Stimulated activated CD4-positive, alpha-beta T cell treated with anti-CD3 and anti-CD28 coated beads, Interleukin-1b, Interleukin-23, amount 100 ng/mL, for 4 hours (primary cell): ENCODE measurements at places on chromosomes 11 and 22.

- no peak for DNase-seq
These were observed 81.6 kb downstream of the LRRC4C start for GRCh38 chr11:41377709-41378394.

GRCh38 chr22:20979243-20979809 lies 2.8 kb upstream of the LZTR1 start:
- peak; percentile 56 for DNase-seq

- no peak for DNase-seq
These were observed 35.1 kb upstream of the SUSD2 start for GRCh38 chr22:24146194-24146616.

DNA sequence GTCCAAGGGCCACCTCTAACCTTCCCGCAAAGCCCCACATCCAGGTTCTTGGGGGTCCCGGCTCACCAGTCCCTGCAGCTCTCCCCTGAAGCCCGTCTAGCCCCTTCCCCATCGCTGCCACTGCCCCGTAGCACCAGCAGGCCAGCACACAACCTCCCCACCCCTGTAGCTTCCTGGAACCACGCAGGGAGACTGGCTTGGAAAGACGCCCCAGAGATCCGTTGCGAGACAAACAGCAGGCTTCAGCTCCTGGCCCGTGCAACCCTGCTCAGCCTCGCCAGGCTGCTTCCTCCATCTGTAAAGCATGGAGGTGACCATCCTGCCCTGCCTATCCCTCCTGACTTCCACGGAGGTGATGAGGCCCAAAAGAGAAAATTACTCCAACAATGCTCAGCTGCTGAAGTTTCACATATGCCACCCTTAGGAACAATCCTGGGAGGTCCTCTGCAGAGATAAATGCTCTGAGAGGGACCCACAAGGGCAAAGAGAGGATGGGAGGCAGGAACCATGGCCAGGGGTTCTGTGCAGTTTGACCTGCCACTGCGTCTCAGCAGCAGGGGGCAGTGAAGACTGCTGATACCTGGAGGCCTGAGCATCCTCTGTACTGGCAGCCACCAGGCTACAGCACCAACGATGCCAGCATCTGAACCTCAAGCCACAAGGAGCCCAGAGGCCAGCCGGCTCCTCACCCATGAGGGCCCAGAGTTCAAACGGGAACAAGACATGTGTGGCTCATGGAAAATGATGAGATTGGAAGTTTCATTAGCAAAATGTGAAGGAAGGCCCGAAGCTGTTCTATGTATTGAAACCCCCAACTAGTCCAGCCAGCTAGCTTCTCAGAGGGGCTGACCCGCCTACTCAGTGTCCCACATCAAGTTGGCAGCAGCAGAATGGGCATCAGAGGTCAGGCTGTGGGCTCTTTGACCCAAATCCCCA lies 16.1 kb downstream of the DGCR2 start:
- peak; percentile 18 for DNase-seq

- no peak for DNase-seq
These were observed 16.4 kb downstream of the IL17REL start for GRCh38 chr22:49996119-49996517.

- DNase-seq: no peak
These were observed 15.8 kb downstream of the BLID start for GRCh38 chr11:122100037-122100755.

DNA sequence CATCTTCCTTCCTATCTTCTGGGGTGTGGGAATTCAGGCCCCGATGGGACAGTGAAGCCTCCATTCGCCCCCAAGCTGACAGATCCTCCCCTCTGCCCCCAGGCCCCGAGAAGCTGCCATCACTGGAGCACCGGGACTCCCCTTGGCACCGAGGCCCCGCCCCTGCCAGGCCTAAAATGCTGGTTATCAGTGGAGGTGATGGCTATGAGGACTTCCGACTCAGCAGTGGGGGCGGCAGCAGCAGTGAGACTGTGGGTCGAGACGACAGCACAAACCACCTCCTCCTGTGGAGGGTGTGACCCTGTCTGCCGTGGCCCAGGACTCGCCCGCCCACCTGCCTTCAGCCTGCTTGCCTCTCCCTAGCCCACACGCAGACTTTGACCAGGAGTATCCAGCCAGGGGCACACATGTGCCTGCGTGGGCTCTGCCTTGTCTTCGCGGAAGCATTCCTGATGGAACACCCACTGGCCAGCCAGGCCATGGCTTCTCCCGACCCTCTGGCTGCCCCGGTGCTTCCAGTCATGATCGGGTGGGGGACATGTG lies 8.6 kb upstream of the RELT start:
- DNase-seq: no peak

- DNase-seq: no peak
These were observed 5.3 kb downstream of the LGALS12 start for GRCh38 chr11:63511048-63511748.

DNA sequence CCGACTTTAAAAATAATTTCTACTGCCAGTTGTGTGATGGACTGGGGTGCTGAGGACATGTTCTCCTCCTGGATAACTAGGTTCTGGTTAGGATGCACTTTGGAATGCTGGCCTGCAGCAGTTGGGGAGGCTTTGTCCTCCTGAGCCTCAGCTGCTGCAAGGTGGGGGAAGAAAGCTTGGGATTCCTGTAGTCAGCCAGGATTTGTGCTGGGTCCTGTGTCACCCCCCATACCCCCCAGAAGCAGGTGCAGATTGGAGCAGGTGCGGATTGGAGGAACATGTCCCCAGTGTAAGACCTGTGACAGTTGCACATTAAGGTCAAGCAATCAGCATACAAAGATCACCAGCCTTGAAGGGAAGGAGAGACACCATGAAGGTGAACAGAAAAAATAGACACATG lies 51.1 kb downstream of the MED15 start:
- no peak for DNase-seq

- no peak for DNase-seq
These were observed 88.2 kb upstream of the BLID start for GRCh38 chr11:122204206-122204605.

DNA sequence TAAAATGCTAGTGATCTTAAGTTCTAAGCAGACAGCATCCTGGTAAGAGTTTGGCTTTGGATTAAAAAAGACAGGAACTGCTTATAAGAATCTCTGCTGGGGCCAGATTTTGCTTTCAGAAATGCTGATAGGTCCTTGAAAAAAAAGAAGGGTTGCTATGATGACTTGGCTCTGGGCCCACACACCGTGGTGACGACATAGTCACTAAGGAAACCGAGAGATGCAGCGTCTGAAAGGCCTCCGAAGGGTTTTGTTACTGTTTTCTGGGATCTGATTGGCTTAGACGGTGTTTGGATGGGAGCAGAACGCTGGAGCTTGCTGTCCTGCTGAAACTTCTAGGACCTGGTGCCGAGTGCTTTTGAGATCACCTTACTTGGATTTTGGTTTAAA lies 8.4 kb downstream of the FAM118A start:
- DNase-seq: peak; percentile 72

- DNase-seq: no peak
These were observed 60.2 kb downstream of the PDE2A start for GRCh38 chr11:72613977-72614376.

GRCh38 chr11:87455180-87455579 lies 417.4 kb downstream of the TMEM135 start:
- DNase-seq: no peak

GRCh38 chr11:30653606-30654005 lies 67.5 kb upstream of the MPPED2 start:
- DNase-seq: no peak

DNA sequence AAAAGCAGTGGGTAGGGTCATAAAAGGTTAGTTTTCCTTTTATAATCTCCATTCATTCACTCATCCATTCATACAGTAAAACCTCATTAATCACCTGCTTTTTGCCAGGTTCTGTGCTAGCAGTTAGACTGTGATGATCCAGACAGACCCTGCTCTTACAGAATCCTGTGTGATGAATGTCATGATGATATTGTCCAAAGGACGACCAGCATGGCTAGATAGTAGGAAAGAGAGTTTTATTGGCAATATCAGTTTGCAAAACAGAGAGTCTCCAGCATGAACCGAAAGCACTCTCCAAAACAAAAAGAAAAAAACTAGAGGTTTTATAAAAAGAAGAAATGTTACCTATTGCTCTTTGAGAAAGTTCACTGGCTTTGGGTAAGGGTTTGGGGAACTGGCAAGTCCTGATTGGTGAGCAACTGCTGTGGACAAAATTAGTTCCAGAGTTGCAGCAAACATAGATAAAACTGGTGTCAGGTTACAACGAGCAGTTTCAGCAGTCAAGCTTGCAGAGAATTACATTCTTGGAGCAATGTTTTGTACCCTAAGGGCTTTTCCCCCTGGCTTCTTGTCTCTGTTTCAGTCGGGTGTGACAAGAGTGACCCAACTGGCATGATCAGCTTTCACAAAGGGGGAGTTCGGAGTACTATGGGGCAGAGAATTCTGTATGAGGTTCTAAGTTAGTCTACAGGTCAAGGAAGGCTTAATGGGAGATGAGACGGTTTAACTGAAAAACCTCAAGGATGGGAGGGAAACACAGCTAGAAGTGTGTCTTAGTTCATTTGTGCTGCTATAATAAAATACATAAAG lies 58.3 kb downstream of the HSD17B12 start:
- DNase-seq: no peak

DNA sequence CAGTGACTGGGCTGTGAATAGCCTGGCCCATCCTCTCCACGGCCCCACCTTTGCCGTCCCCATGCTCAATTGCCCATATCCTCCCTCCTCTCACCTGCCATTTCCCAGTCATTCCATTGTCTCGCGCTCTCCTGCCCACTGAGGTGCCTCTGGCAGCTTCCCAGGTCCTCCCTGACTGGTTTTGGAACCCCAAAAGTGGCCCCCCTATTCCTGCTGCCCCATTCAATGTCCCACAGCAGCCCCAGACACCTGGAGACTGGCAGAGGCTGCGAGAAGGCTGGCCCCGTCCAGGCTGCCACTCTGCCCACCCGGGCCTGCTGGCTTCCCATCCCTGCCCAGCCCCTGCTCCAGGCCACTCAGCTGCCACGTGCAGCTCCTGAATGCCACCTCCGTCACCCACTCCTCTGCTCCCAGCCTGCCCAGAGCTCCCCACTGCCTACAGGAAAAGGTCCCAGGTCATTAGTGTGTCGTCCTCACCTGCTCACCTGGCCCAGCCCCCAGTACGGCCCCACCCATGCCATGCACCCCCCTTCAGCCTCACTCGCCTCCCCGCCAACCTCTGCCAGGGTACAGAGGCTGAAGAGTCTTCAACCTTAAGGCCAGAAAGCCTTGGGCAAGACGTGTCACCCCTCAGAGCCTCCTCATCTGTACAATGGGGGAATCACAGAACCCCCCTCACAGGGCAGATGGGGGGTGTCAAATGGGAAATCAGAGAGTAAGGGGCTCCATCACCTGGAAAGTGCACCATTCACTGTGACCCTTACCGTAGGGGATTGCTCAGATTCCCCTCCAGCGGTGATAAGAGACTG lies 37.5 kb downstream of the KCNJ4 start:
- no peak for DNase-seq

- DNase-seq: no peak
These were observed 94.6 kb upstream of the RCN1 start for GRCh38 chr11:31996159-31996881.

DNA sequence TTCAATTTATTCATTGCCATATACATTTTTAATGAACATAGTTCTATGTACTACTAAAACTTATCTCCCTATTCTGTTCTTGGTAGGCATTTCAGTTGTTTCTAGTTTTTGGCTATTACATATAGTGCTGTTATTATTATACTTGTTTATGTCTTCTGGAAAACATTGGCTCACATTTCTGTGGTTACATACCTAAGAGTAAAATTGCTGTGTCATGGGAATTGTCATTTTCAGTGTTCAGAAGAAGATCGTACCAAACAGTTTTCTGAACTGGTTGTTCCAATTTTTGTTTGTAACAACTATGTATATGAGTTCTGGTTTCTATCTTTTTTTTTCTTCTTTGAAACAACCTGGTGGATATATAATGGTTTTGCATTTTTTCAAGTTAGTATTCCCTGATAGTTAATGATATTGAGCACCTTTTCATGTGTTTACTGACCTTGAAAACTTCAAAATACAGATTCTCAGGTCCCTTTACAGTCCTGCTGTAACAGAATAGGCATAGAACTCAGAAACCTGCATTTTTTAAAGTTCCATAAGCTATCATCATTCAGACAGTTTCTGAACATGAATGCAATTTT lies 230.7 kb downstream of the JRKL start:
- DNase-seq: no peak

DNA sequence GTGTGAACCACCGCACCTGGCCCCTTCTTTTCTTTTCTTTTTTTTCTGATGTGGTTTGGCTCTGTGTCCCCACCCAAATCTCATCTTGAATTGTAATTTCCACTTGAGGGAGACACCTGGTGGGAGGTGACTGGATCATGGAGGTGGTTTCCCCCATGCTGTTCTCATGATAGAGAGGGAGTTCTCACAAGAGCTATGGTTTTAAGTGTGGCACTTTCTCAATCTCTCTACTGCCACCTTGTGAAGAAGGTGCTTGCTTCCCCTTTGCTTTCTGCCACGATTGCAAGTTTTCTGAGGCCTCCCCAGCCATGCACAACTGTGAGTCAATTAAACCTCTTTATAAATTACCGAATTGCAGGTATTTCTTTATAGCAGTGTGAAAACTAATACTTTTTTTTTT lies 4.9 kb upstream of the TCN2 start:
- DNase-seq: no peak

GRCh38 chr11:45062974-45063635 lies 83.3 kb upstream of the PRDM11 start:
- no peak for DNase-seq

- no peak for DNase-seq
These were observed 15.3 kb upstream of the OR10D3 start for GRCh38 chr11:124167826-124168231.

DNA sequence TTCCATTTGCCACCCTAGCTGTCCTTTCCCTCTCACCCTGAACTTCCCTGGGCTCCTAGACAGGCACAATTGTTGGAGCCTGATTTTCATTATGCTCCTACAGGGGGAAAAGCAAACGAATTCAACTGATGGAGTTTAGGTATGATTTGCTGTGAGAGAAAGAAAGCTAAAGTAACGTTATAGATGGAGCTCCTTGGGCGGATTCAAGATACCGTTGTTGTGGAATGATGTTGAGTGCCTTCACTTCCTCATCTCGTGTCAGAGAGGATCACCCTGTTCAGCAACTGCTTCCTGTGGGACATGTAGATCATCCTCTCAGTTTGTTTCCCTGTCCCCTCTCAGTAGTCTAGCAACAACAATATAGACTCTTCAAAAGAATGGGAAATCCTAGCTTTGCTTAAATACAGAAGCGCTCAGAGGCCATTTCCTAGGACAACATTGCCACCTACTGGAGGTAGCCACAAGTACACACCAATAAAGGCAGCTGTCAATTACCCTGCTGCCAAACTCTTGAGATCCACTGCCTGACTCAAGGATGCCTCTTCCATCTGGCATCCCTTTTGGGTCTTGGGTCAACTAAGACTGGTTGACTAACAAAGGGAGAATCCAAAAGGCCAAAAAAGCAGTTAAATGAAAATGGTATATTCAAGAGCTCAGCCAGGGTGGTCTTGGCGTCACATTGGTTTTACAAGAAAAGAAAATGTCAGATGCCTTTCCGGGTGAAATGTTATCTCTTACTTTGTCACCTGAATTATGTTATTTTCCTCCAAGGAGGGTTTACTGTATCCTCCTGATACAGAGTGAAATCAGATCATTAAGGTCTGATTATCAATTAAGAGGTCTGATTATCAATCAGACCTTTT lies 13.5 kb upstream of the DTX4 start:
- peak; percentile 24 for DNase-seq
